ENCODE measurements at places on chromosomes 11 and 22.

DNA sequence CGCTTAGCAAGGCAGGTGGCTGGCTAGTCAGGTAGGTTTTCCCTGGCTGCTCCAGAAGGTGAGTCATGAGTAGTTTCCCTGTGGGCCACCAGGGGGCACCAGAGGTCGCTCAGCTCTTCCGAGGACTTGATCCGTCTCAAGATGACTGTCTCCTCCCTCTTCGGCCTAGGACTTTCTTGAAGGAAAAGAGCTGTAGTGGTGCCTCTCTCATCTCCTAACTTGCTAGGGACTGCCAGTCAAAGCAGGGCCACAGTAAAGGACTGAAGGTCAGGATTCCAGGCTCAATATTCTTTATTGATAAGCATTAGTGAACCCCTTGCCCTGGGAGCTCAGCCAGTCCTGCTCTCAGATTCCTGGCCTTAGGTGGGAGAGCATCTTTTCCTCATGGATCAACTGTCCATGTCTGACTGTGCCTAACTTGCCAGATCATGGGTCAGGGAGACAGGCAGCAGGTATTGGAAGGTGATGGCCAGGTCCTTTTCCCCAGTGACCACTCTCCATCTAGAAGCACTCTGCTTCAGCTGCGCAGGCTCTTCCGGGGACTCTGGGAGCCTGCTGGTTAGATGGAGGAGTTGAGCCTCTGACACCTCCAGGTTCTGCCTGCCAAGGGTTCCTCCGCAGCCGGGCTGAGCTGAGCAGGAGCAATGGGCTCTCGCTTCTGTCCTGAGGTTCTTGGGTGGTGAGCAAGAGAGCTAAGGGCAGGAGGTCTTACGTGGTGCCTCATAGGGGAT is 1.9 kb downstream of the POLD4 start:
- peaks cover 7% of the 10 kb centered on the region for H3K36me3 ChIP-seq
- peaks cover 46% of the 10 kb centered on the region for H3K4me1 ChIP-seq
- H3K27ac ChIP-seq: peak overlapping the region; percentile 36
- no peaks in the 10 kb centered on the region for H3K27me3 ChIP-seq
- peak; percentile 53 for DNase-seq

GRCh38 chr11:1116666-1117390 is 40.9 kb upstream of the MUC5AC start:
- H3K27ac ChIP-seq: no peak overlapping the region
- no peak overlapping the region for H3K4me3 ChIP-seq
- H3K36me3 ChIP-seq: no peaks in the 10 kb centered on the region
- no peak for DNase-seq
- H3K27me3 ChIP-seq: peaks cover 10% of the 10 kb centered on the region

GRCh38 chr22:43293655-43294392 is 49.3 kb downstream of the SCUBE1 start:
- peaks cover 14% of the 10 kb centered on the region for H3K4me1 ChIP-seq
- DNase-seq: no peak
- H3K27ac ChIP-seq: no peak overlapping the region
- no peaks in the 10 kb centered on the region for H3K36me3 ChIP-seq
- no peaks in the 10 kb centered on the region for H3K27me3 ChIP-seq

GRCh38 chr11:17293311-17293710 is 16.8 kb downstream of the NUCB2 start:
- H3K4me1 ChIP-seq: peaks cover 19% of the 10 kb centered on the region
- H3K4me3 ChIP-seq: no peak overlapping the region
- H3K27ac ChIP-seq: no peak overlapping the region
- DNase-seq: no peak

DNA sequence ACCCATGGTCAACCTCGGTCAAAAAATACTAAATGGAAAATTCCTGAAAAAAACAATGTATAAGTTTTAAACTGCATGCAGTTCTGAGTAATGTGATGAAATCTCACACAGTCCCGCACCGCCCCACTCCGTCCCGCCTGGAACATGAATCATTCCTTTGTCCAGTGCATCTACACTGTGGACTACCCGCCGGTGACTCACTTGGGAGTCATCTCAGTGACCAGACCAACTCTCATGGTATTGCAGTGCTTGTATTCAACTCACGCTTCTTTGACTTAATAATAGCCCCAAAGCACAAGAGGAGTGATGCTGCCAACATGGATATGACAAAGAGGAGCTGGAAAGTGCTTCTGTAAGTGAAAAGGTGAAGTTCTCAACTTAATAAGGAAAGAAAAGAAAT is 48.8 kb downstream of the ARHGAP32 start:
- peaks cover 9% of the 10 kb centered on the region for H3K27me3 ChIP-seq
- no peak for DNase-seq
- H3K36me3 ChIP-seq: no peaks in the 10 kb centered on the region
- no peak overlapping the region for H3K4me3 ChIP-seq

DNA sequence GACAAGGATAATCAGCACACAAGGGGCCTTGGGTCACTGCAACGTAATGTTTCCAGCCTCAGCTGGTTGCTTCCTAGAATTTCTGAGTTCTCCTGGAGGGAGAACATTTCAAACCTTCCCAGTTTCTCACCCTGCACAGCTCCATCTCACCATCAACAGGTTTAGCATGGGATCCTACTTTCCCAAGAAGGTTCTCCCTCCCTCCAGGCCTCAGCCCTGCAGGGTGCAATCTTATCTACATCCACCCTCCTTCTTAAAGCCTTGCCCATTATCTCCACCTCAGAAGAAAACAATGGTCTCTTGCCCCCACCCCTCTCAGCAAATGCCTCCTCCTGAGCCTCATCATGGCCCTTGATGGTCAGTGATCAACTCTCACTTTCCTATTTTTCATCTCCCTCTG is 23.6 kb downstream of the CADM1 start:
- no peak for DNase-seq
- H3K36me3 ChIP-seq: peaks cover 1% of the 10 kb centered on the region
- no peak overlapping the region for H3K27ac ChIP-seq
- no peaks in the 10 kb centered on the region for H3K27me3 ChIP-seq
- H3K4me3 ChIP-seq: no peak overlapping the region
- H3K4me1 ChIP-seq: no peaks in the 10 kb centered on the region

- H3K36me3 ChIP-seq: peaks cover 26% of the 10 kb centered on the region
- H3K27me3 ChIP-seq: no peaks in the 10 kb centered on the region
- no peak overlapping the region for H3K27ac ChIP-seq
- H3K4me1 ChIP-seq: peaks cover 5% of the 10 kb centered on the region
- DNase-seq: no peak
These were observed 13.7 kb upstream of the ST3GAL4 start for GRCh38 chr11:126341760-126342161.

Data from central memory CD8-positive, alpha-beta T cell (primary cell).